ENCODE measurements at places on chromosomes 13 and 19. TPM values are rescaled to one million over a fixed set of nuclear protein-coding genes. Genes with fewer than 3 reads are reported as not detected.

The PSG6 gene
- total RNA-seq: not detected

The ERICH4 gene
- total RNA-seq: not detected

The ZIC5 gene
- not detected for total RNA-seq

The CYP4F3 gene
- not detected for total RNA-seq

The PSG4 gene
- total RNA-seq: 9.7 TPM

Data from uterine smooth muscle cell (primary cell).